Right renal pelvis (tissue), 4 donors: ENCODE measurements at places on chromosomes 1 and 21.

- DNase-seq: no peak
Measured at GRCh38 chr1:247475793-247476192, 17.9 kb upstream of the OR2B11 start.

DNA sequence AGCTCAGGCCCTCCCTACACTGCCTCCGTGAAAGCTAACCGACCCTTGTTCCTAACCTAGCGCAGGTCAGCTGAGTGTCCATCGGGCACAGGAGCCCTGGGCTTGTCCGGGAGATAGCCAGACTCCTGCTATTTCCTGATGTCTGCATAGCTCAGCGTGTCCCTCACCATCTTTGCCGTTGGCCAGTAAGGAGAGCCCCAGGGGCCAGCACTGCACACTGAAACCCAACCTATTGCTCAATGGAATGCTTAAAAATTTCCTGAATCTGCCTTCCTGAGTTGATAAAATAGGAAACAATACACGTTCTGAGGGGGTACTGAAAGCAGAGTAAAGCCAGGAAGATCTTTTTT, 2.2 kb downstream of the RUNX1 start:
- DNase-seq: no peak

DNA sequence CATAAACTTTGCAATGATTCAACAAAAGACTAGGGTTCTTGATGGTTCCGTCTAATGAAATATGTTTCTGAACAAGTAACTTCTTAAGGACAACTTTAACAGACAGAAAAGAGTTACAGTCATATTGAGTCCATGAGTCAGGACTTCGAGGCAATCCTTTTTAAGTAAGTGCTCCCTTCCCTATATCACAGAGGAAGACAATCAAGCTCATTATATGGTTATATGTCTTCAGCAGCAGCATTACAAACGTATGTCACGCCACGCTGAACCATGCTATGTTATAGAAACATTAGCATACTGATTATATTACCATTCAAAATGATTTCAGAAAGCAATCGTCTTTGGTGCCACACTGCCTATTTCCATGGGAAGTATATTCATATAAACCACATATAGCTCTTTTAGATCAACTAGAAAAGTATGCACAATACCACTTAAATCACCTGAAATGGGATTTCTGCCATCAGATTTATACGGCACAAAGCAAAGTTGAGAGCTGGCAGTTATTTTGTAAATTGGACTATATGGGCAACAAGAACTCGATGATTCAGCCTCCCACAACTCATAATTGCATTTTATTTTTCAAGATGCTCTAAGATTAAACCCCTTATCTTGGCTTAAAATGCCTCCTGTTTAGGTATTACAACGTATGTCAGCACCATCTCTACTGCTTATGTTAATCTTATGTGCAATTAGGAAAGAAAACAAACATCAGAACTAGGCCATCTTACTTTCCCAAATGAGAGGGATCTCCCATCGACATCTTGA, 111.3 kb upstream of the SAMSN1 start:
- DNase-seq: no peak

GRCh38 chr1:184031409-184032107, 6.0 kb downstream of the COLGALT2 start:
- DNase-seq: no peak

- DNase-seq: no peak
Measured at GRCh38 chr1:182335771-182336566, 55.6 kb downstream of the GLUL start.

DNA sequence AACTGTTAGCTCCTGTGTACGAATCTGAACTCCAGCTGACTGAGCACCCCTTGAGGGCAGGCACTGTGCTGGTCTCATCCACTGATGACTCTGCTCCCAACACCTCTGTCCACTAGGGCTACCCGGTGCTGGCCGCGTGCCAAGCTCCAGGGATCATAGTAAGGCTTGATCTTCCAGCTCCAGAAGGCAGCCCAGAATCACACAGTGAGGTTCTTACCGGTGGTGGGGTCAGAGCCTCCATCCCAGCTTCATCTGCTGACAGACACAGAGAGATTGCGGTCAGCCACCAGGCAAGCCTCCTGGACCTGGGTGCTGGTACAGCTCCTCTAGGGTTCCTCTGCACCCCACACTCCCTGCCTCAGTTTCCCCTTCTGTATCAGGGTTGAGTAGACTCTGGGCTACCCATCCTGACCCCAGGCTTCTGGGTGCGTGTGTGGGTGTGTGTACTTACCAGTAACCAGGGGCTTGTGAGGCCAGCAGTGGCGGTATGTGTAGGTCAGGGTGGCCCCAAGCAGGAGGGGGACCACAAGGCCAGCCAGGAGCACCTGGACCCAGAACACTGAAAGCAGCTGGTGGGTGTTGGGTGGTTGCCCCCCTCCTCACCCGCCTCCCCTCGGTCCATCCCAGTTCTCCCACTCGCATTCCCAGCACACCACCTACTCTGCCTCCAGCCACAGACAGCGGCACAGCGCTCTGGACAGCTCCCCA, 3.4 kb downstream of the TNFRSF25 start:
- DNase-seq: no peak

GRCh38 chr1:208527156-208527555, 283.0 kb upstream of the PLXNA2 start:
- no peak for DNase-seq

GRCh38 chr1:165877940-165878556, 50.6 kb downstream of the UCK2 start:
- DNase-seq: no peak

GRCh38 chr1:216476341-216476740, 53.1 kb upstream of the USH2A start:
- no peak for DNase-seq

- DNase-seq: no peak
Measured at GRCh38 chr1:97364086-97364485, 556.7 kb downstream of the DPYD start.

DNA sequence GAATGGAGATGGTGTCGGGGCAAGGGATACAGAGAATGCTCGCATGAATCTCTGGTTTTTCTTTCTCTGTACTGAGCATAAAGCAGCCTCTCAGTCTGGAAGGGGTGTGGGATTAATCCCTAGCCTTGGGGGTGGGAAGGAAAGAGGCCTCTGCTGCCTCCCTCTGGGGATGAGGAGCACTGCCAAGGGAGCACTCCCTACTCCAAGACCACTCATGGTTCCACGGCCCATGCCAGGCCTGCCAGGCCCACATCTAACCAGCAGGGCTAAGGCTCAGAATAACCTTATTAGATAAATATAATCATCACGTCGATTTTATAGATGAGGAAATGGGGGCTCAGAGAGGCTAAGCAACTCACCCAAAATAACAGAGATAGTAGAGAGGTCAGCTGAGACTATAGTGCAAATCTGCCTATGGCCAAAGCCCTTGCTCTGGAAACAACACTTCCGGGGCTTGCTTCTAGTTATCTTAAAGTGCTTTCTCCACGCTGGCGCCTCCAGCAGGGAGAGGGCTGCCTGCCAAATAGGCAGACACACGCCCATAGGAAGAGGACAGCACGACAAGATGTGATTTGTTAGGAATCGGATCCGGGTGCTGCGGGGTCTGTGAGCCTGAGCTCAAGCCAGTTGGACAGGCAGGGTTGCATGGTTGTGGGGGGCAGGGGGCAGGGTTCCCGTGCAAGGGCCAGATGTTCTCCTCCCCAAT, 522 bp downstream of the TEX35 start:
- no peak for DNase-seq

DNA sequence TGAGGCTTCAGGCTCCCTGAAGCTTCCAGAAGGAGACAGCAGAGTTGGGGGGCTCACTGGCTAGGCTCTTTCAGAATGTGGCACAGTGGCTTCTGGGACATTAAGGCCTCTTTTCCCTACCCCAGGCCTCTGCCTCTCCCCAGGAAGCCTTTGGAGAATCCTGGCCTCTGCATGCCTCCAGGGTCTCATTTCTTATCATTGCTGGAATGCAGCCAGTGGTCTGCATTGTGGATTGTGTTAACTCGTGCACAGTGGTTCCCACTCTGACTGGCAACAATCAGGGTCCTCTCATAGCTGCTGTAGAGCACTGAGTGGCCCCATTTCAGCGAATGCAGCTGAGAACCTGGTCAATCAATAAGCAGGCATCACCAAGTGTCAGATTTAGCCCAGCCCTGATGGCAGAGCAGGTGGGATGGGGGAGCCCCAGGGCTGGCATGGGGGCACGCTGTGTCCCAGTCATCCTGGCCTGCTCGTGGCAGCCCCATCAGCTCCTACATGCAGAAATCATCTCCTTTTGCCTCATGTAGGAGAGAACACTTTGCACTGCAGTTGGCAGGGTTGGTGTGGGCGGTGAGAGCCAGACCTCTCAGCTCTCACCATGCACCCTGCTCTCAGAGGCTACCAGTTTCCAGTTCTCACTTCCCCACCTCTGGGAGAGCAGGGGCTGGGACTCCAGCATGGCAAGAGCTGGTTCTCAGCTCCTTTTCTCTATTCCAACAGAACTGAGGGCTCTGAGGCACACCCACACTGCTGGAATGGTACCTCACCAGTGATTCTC, 13.4 kb downstream of the ADORA1 start:
- no peak for DNase-seq

GRCh38 chr1:12275370-12275769, 45.5 kb downstream of the VPS13D start:
- no peak for DNase-seq

DNA sequence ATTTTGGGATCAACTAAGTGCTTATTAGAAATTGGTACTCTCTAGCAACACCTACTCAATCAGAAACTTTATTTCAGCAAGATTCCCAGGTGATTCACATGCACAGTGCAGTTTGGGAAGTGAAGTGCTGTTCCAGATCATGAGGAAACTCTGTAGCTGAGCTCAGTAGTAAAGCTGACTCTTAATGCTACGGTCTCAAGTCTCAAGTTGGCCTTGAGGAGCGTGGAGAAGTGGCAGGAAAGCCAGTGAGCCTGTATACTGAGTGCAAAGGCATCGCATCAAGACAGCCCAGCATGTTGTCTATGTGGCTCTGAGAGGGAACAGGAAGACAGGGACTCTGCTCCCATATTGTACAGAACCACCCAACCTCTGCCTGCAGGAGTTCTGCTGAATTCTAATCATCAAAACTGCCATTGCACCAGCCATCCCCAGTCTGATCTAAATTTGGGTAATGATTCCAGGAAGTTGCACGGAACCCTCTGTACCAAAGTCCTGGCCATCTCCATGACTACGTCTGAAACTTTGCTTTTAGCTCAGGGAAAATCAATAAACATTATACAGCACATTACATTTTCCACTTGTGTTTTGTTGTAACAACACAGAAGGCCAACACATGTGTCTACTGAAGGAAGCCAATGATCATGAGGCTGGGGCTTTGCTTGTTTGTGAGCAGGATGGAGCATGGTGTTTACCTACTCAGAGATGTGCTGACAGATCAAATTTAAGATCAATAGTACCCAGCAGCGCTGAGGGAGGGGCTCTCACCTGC, 105.1 kb upstream of the TLR5 start:
- no peak for DNase-seq

GRCh38 chr1:79304131-79304530, 297.6 kb upstream of the ADGRL4 start:
- no peak for DNase-seq

DNA sequence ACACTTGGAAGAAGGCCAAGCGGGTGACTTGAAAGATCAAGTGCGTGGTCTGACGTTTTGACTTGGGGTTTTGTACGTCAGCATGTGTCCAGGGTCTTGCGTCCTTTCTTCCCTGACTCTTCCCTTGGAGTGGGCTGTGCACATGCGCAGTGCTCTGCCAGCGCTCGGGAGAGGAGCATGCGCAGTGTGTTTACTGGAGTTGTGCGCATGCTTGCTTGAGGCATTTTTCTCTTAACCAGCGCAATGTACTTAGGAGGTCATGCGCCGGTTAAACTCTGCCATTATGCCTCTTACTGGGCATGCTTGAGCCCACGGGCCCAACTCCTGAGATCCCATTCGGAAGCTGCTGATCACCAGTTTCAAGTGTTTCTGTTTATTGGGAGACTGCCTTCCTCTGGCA, 242.5 kb upstream of the AJAP1 start:
- no peak for DNase-seq

GRCh38 chr1:39732730-39733129, 6.0 kb upstream of the PPIE start:
- no peak for DNase-seq

DNA sequence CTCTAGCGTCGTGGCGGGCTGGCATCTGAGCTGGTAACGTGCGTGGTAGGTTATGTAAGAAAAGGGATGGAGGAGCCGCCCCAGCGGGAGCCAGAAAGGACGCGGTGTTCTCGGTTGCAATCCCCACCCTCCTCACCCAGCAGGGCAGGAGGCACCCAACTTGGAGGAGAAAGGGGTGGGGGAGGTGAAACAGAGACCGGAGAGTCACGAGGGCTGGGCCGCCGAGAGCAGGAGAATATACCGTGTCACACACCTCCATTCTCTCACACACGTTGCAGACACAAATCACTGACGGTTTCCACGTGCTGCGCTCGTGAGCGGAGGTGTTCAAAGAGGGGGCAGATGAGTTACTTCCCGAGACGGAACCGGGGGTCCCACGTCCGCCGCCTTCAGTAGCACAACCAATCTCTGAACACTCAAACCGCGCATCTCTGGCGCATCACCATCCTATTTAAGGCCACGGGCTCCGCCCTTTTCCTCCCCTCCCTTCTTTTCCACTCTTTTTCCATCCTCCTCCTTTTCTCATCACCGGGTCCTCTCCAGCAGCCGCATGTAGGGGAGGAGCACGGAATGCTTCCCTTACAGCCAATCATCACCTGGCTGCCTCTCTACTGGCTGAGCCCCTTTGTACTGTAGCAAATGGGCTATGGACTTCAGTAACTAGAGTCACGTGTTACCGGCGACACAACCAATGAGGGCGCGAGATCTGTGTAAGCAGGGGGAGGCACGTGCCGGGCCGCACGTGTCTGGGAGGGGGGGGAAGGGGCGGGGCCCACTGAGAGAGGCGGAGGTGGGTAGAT, at the start of gene CIART:
TSS of gene CIART (plus strand) at position 797 of the 800 bp plus-strand sequence. CDS start 714 bp downstream, outside the sequence.
- peak; percentile 94 for DNase-seq

GRCh38 chr1:111878649-111879048, 110.8 kb downstream of the KCND3 start:
- no peak for DNase-seq

GRCh38 chr1:220019071-220019470, 27.2 kb downstream of the EPRS1 start:
- DNase-seq: no peak

DNA sequence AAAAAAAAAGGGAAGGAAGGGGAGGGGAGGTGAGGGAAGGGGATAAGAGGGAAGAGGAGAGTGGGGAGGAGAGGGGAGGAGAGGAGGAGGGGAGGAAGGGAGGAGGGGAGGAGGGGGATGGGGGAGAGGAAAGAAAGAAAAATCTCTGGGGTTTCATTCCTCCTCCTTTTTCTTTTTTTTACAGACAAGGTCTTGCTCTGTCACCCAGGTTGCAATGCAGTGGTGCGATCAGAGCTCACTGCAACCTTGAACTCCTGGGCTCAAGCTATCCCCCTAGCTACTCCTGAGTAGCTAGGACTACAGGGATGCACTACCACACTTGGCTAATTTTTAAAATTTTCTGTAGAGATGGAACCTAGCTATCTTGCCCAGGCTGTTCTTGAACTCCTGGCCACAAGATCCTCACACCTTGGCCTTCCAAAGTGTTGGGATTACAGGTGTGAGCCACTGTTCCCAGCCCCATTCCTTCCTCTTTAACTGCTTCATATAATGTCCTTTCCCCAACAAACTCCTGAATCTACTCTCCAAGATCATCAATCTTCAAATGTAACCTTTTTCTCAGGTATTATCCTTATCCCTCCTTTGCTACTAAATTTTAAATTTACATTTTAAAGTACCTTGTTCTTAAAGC, 23.2 kb downstream of the GON4L start:
- no peak for DNase-seq

GRCh38 chr1:26582053-26582835, 52.7 kb downstream of the RPS6KA1 start:
- DNase-seq: no peak
